ENCODE measurements at places on chromosomes 16 and 17.

DNA sequence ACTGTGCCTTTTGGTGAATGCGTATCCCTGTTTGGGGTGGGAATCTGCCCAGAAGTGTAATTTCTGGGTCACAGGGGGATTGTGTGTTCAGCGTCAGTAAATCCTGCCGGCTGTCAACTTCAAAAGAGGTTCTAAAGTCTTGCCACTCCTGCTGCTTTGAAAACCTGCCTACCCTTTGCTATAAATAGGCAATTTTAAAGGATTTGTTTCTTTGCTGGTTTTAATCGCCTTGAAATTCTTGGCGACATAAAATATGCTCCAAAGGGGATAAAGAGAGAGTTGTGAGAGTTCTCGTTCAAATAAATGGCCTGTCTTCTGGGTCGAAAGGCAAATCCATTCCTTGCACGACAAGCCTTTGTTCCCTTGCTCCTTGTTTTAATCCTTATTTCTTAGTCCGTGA lies 143.4 kb downstream of the IRF8 start:
- DNase-seq = no peak

- no peak for DNase-seq
Observed at GRCh38 chr17:19833914-19834313, 33.8 kb downstream of the ULK2 start.

DNA sequence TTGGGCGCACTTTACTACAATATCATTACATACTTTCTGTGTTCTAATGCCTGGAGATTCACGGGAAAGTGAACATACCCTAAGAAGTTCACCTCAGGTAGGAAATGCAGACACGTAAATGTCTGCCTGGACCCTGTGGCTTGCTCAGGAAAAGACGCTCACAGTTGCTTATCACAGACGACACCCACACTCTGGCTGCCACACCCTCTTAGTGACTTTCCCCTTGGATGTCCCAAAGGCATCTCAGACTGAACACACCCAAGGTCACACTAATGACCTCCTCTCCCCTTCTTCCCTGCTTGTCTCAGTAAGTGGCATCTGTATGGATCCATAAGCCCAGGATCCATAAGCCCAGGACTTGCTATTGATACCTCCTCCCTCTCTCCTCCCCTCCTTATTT lies 32.6 kb downstream of the CDRT15 start:
- DNase-seq = no peak

DNA sequence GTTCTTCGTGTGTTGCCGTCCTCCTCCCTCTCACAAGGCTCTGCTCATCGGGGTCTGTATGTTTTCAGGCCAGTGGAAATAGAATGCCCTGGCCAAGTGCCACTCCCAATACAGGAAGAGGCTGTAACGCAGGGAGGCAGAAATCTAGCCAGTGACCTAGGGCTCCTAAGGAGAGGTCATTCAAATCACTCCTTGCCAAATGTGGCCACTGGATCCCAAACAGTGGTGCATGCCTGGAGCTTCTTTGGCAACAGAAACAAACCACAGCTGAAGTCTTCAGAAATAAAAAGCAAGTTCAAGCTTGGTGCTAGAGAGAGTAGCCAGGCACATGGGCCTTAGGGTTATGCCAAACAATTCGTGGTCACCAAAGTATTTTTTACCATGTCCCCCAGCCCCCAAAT lies 66.1 kb downstream of the SMG6 start:
- DNase-seq = no peak

DNA sequence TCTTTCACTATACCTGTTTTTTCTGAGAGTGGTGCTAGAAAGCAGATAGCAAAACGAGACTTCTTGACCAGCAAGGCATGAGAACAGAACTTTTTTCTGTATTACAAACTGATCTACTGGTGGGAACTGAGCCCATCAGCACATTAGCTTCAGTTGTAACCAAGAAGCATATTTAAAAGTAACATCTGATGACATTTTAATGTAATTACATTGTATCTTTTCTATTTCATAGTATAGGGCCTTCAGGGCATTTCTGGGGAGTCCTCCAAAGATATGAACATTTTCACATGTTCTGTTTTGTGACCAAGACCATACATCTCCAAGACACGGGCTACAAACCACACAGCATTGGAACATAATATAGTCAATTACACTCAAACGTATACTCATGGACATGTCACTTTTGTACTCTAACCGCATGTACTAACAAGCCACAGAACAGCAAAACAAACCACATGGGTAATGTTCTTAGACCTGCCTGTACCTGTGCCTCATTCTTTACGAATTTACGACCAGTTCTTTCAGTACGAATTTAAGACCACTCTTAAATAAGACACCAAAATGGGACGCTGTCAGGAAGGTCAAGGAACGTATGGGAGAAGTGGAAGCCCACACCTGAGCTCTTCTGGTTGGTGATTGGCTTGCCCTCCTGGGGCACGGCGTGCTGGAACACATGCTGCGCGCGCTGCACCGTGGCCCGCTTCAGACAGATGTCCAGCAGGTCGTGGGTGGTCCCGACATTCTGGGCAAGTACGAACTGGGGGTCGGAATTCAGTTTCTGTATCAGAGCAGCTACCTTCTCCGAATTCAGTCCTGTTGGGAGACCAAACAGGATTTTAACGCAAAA lies 825 bp downstream of the BLMH start:
- peak; percentile 8 for DNase-seq

GRCh38 chr17:43854498-43854897 lies 7.5 kb downstream of the CD300LG start:
- no peak for DNase-seq

DNA sequence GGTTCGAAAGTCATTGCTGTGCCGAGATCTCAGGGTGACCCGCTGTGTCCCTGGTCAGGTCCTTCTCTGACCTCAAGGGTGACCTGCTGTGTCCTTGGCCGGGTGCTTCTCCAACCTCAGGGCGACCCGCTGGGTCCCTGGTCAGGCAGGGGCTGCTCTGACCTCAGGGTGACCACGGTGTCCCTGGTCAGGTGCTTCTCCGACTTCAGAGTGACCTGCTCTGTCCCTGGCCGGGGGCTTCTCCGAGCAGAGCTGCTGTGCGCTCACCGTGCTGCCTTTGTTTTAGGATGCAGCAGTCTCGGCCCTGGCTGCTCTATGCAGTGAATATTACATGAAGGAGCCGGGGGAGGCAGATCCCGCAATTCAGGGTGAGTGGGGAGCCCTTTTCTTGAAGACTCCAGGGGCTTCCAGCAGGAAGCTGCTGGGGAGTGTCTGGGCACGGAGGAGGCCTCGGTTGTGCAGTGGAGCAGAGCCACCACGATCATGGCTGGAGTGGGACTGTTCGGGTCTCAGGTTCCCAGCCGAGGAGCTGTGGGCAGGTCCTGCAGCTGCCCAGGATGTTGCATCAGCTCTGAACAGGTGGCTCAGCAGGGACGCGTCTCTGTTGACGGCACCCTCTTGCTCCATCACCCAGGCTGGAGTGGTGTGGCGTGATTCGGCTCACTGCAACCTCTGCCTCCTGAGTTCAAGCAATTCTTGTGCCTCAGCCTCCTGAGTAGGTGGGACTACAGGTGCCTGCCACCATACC lies 83.7 kb upstream of the ZNF750 start:
- DNase-seq = no peak

GRCh38 chr16:4364196-4365013 lies 7.2 kb upstream of the VASN start:
- DNase-seq = no peak

- DNase-seq = no peak
Observed at GRCh38 chr17:33435721-33436301, 142.7 kb upstream of the ASIC2 start.

DNA sequence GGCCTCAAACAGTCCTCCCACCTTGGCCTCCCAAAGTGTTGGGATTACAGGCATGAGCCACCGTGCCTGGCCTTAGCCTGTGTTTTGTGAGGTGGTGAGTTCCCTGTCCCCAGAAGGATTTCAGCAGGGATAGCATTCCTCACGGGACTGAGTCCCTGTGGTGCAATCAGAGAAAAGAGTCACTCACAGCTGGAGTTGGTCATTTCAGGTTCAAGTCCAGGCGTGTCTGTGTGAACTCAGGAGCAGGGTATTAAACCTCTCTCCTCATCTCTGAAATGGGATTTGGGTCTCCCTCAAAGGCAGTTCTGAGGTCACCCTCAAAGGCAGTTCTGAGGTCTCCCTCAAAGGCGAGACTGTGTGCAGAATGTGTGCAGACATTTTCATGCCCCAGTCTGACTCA lies 28.6 kb downstream of the NPTX1 start:
- no peak for DNase-seq

DNA sequence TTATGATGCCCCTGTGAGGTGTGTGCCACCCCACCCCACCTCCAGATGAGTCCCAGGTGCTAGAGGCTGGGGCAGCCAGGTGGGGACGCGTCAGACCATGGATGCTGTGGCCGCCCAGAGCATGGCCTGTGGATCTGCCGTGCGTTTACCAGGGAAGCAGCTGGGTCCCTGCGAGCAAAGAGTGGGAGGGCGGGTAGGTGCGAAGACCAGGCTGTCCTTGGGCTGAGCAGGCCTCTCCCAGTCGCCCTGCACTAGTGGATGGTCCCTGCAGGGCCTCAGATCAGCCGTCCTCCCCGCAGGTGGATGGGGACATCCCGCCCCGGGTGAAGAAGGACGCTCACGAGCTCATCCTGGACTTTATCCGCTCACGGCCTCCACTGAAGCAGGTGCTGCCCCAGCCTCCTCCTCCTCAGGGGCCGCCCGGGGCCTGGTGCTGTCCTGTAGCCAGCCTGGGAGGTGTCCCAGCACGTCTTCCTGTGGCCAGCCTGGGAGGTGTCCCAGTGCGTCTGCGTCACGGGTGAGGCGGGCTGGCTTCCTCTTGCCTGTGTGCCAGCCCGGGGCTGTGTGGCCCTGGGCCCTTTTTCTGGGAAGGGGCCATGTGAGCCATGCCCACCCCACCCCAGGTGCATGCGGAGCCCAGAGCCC lies 18.0 kb upstream of the TCF25 start:
- DNase-seq = no peak

- no peak for DNase-seq
Observed at GRCh38 chr16:9098377-9099090, 7.1 kb downstream of the HAPSTR1 start.

GRCh38 chr17:11081342-11081741 lies 159.7 kb upstream of the SHISA6 start:
- no peak for DNase-seq

- DNase-seq = no peak
Observed at GRCh38 chr16:19329932-19330331, 44.4 kb downstream of the CLEC19A start.

- no peak for DNase-seq
Observed at GRCh38 chr17:32912218-32912897, 15.6 kb upstream of the TMEM98 start.

- no peak for DNase-seq
Observed at GRCh38 chr16:50967827-50968612, 183.1 kb downstream of the SALL1 start.
